ENCODE measurements at places on chromosomes 13 and 19.

- DNase-seq: no peak
These were observed 1700.1 kb upstream of the SLC10A2 start for GRCh38 chr13:104766319-104766718.

DNA sequence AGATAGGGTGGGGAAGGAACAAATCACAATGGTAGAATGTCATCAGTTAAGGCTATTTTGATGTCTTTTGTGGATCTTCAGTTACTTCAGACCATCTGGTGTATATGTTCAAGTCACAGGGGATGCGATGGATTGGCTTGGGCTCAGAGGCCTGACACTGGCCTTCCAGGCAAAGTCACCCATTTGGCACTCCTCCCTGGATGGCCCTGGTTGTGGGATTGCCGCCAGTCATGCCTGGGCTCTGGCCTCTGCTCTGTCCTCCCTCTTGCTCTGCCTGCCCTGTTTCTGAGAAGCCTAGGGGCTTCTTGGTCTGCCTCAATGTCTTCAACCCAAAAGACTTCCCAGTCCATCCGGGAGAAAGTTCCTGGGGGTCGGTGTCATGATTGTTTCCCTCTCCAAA is 50.2 kb downstream of the ZNF146 start:
- DNase-seq: no peak

DNA sequence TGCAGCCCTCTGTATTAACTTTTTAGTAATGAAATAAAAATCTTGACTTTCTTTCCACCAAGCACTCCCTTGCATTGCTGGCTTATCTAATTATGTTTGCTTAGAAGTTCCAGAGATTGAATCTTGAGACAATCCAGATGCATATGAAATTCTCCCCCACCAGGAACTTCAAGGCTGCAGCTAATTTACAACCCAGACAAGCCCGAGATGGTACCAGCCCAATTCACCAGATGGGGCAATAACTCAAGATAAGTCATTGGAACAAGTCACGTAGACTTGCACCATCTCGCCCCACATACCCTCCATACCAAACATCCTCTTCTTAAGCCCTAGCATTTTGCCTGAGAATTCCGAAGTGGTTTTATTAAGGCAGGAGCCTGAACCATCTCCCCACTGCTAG is 29.0 kb downstream of the UTP14C start:
- no peak for DNase-seq

- peak; percentile 72 for DNase-seq
These were observed 155.9 kb upstream of the KLF12 start for GRCh38 chr13:74289861-74290773.

GRCh38 chr19:32876236-32876918 is 6.8 kb upstream of the SLC7A9 start:
- no peak for DNase-seq

GRCh38 chr19:16368385-16369305 is 44.0 kb downstream of the KLF2 start:
- no peak for DNase-seq

DNA sequence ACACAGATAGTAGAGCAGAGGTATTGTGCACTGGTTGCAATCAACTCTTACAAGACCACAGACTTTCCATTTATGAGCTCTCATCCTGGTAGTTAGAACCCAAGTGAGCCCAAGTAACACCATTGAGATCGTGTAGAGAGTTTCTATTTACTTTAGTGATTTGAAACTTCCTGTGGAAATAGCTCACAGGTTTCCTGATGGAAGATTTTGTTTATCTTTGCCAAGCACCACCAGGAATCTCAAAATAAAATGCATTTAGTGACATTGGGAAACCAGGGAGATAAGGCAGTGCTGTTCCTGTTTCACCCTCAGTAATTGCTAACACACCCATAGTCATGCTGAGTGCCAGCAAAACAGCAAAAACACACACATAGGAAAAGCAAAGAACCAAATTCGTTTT is 102.5 kb downstream of the FLT1 start:
- no peak for DNase-seq

All from globus pallidus (tissue), 1 donor.